ENCODE measurements at places on chromosomes 13 and 19.

DNA sequence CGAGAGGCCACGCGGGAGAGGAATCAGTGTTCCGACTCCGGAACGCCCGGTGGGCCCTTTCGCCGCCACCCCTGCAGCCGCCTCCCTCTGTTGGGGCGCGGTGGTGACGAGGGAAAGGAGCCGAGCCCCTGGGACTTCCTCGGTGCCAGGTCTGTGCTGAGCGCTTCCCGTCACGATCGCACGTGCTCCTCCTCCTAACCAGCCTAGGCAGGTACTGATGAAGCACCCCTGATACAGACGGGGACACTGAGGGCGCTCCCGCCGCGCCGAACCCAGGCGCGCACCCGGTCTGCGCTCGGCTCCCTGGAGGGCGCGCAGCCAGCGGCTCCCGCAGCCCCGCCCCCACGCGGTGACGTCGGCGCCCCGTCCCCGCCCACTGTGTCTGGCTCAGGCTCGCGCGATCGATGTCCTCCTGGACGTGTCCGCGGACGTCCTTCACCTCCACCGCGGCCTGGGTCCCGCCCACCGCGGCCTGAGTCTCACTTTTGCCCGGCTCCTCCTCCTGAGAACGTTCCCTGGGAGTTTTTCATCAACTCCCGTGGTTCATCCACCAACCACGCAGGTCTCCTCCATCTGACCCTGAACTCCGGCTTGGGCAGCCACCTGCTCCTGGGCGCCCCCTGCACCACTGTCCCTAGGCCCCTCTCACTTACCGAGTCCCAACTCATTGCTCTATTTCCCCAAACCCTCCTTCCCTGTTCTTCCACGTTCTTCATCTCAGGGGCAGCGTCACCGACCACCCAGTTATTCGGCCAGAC lies 2.6 kb upstream of the KLK15 start:
- no peak for DNase-seq

DNA sequence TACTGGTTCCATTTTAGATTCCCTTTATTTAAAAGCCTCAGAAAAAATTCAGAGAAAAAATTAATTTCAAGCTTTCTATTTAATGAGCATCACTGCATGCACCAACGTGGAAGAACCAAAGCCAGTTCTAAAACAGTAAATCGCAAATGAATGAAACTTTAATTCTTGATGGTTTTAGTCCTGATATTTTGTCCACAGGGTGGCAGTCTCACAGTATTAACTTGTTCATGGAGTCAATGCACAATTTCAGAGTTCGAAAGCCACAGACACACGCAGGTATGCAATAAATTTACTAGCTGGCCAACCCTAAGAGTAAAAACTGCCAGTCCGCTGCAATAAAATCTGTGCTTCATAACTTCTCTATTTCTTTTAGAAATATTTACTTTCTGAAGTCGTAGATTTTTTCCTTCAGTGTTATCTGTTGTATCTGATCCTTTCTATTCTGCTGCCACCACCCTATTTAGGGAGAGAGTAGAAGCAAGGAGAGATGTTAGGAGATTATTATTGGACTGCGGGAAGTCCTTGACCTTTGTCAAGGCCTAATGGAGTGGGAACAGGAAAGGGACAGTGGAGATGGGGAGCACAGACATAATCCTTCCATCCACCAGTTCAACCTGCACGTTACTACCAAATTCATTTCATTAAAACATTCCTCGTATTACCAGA lies 7.0 kb upstream of the WBP4 start:
- DNase-seq, result no peak

DNA sequence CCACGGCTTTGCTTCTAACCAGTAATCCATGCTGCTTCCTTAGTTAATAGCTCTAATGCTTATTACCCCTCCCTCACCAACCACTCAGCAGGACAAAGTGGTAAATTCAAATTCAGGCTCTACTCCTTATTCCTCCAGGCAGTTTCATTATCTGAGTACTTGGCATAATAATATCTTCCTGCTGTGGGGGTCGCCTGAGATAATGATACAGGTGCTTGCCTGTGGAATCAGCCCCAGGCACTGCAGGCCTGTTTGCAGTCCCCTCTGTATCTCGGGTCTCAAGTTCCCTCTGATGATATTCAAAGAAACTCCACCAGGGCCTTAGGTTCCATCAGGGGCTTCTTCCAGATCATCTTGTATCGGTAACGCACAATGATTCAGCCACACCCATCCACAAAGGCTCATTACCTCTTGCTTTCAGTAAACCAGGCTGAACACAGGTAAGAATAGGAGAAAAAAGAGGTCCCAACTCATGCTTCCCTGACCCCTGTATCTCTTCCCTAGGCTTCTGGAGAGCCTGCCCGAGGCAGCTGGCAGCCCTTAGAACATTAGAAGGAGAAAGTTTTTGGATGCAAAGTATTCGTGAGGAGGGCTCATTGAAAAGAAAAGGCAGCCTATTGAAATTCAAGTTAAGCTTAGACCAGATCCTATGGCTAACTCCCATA lies 14.3 kb upstream of the FOXO1 start:
- no peak for DNase-seq

DNA sequence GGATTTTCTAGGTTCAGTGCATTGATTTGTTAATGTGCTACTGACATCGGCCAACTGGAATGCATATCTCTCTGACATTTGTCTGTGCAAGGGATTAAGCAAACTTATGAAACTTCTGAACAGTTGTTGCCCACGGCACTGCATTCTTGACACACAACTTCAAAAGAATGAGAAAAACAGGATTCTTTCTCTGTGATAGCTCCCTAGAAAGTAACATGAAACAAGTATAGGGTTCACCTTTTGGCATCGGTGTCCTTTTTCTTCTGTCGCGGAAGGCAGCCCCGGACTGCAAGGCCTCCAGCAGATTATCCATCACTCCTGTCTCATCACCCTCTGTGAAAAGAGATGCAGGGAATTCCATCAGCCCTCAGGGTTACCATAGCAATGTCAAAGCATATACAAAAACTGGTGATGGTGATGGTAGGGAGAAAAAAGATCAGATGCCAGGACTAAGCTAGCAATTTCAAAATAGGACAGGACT lies 389.2 kb downstream of the DIAPH3 start:
- no peak for DNase-seq

DNA sequence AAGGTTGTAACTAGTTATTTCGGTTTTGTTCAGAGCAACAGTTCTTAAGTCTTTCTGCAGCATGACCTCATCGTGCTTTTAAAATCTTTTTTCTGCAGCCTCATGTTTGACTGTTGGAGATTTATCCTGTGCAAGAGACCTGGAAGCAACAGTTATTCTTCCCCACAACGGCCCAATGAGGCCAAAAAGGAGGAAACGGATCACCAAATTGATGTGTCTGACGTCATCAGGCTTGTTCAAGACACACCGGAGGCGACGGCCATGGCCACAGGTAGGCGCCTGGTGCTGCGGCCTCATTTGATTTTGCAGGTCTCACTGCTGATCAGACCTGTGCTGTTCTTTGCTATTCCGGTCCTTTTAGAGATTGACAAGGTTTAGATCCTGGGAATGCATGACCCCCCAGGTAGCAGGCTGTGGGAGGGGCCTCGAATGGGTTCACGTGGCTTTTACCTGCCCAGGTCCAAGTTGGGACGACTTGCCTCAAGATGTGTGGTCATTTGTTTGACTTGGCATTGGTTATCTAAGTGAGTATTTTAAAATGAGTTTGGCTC lies 66.8 kb upstream of the MCF2L start:
- no peak for DNase-seq
